ENCODE measurements at places on chromosomes 3 and 15.

- peak; percentile 78 for DNase-seq
Measured at GRCh38 chr3:108067768-108068167, 23.1 kb downstream of the CD47 start.

- peak; percentile 32 for DNase-seq
Measured at GRCh38 chr3:112979244-112979832, 4.4 kb upstream of the CD200R1 start.

- no peak for DNase-seq
Measured at GRCh38 chr3:54510506-54510905, 388.2 kb downstream of the CACNA2D3 start.

- no peak for DNase-seq
Measured at GRCh38 chr3:193932136-193932535, 203.8 kb upstream of the HES1 start.

- no peak for DNase-seq
Measured at GRCh38 chr3:132228923-132229322, 88.3 kb upstream of the ACP3 start.

GRCh38 chr3:136869282-136869681 lies 7.3 kb downstream of the NCK1 start:
- no peak for DNase-seq

DNA sequence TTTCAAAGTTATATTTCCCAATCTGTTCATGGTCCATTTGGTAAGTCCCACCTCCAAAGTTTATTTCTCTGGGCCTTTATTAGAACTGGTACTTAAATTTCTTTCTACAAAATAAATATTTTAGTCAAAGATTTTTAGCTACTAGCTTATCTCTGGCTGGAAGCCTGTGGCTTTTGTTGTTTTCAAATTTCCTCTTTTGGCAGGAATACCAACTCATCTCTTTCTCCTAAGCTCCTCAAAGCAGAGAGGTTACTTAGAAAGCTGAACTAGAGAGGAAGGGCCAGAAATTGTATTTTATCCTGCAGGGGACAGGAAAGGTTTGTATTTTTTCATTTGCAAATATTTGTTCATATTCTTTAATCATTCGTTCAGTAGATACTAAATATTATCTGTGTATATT lies 227.8 kb downstream of the TBL1XR1 start:
- no peak for DNase-seq

- DNase-seq, result peak; percentile 9
Measured at GRCh38 chr3:160981217-160981938, 123.8 kb downstream of the B3GALNT1 start.
